ENCODE measurements at places on chromosomes 2 and 18. TPM values are rescaled to one million over a fixed set of nuclear protein-coding genes. Genes with fewer than 3 reads are reported as not detected.

RAD51AP2 gene
- not detected for total RNA-seq

EML6 gene
- 0.49 TPM for total RNA-seq

UCN gene
- 0.45 TPM for total RNA-seq

BCL2 gene
- total RNA-seq = 49.6 TPM

TBC1D8 gene
- 4.5 TPM for total RNA-seq

DNMT3A gene
- 53.0 TPM for total RNA-seq

DNA sequence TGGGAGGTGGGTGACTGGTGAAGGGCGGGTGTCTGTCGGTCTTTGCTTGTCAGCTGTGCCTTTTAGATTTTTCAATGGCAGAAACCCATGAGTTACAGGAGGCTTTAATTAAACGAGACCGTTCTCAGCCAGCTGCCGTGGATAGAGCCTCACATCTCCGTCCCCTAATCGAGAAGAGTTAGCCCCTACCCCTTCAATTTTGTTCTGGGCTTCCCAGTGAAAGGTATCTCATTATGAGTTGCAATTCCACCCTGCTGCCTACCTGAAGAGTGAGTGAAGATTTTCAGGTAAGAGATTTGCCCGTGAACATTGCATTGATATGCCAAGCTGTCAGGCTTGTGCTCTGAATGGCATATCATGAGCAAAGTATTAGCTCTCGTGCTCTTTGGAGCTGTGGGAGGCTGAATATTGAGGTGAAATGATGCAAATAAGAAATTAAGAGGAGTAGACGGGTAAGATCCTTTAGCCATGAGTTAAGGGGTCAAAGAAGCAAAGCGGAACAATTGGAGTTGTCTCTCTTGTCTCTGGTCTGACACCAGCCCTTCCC is 118.7 kb upstream of the MSTN start:
- peaks cover 7% of the 10 kb centered on the region for H3K4me1 ChIP-seq
- no peak overlapping the region for H3K27ac ChIP-seq
- no peaks in the 10 kb centered on the region for H3K36me3 ChIP-seq

DNA sequence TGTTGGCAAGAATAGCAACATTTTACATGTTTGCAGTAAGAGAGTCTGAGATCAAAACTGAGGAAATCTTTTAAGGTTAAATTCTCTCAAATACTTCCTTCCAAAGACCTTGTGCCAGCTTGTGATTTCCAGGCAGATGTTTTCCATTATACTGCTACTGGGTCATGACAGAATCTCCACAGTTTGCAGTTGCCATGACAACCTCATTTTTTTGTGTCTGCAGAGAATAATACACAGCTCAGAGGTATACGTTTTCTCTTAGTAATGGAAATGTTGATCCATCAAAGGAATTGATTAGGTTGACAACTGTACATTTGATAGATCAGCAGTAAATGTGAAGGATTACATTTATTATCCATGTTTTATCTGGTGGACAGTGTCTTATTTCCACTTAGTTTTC is 29.1 kb upstream of the CSRNP3 start:
- DNase-seq = no peak
- no peak overlapping the region for H3K4me3 ChIP-seq
- H3K27ac ChIP-seq = no peak overlapping the region
- no peaks in the 10 kb centered on the region for H3K27me3 ChIP-seq
- H3K36me3 ChIP-seq = no peaks in the 10 kb centered on the region

GRCh38 chr2:11406958-11407381 is 59.0 kb downstream of the E2F6 start:
- H3K4me1 ChIP-seq = no peaks in the 10 kb centered on the region
- H3K27me3 ChIP-seq = no peaks in the 10 kb centered on the region
- H3K36me3 ChIP-seq = no peaks in the 10 kb centered on the region
- no peak overlapping the region for H3K27ac ChIP-seq
- no peak overlapping the region for H3K4me3 ChIP-seq

GRCh38 chr18:3885209-3885792 is 435.3 kb downstream of the TGIF1 start:
- H3K27me3 ChIP-seq = peaks cover 11% of the 10 kb centered on the region
- H3K4me1 ChIP-seq = no peaks in the 10 kb centered on the region
- H3K4me3 ChIP-seq = no peak overlapping the region
- no peak for DNase-seq
- no peak overlapping the region for H3K27ac ChIP-seq
- no peaks in the 10 kb centered on the region for H3K36me3 ChIP-seq

DNA sequence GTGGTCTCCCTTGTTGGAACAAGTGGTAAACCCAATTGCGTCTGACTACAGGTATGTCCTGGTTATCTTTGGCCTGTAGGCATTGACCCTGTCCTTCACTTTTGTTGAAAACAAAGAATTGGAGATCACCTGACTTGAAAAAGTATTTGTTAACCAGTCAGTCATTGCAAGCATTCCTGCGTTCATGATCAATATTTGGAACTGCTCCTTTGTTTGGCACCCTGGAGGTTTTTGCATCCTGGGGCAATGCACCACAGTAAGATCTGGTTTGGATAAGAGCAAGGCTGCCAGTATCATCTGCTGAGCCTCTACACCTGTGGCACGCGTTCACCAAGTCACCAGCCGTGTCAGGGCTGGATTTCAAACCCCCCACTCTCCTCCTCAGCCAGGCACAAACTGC is 115.7 kb downstream of the DNAH6 start:
- no peak for DNase-seq
- H3K4me1 ChIP-seq = peaks cover 12% of the 10 kb centered on the region
- H3K36me3 ChIP-seq = no peaks in the 10 kb centered on the region

- no peak for DNase-seq
- no peak overlapping the region for H3K4me3 ChIP-seq
- no peak overlapping the region for H3K27ac ChIP-seq
- H3K36me3 ChIP-seq = no peaks in the 10 kb centered on the region
- H3K27me3 ChIP-seq = peaks cover 3% of the 10 kb centered on the region
Observed at GRCh38 chr2:54496920-54497319, 40.8 kb downstream of the SPTBN1 start.

DNA sequence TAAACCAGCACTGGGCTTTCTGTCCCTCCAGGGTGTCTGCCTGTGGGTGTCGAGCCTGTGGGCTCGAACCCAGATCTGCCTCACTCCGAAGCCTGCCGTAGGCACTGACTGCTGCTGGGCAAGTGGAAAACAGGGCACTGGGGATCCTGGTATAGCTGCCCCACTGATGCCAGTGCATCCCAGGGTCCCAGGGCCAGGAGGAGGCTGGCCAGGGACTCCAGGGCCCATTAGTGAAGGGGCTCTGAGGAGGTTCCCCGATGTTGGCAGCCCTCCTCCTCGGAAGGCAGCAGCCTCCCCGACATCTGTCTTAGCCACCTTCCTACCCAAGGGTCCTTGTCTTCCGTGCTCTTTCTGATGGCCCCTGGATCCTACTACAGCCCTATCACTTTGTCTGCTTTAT is 96.1 kb downstream of the RTN4 start:
- DNase-seq = no peak
- H3K4me1 ChIP-seq = peaks cover 4% of the 10 kb centered on the region
- H3K4me3 ChIP-seq = no peak overlapping the region
- no peaks in the 10 kb centered on the region for H3K36me3 ChIP-seq
- H3K27me3 ChIP-seq = peaks cover 1% of the 10 kb centered on the region

- no peak overlapping the region for H3K27ac ChIP-seq
- H3K27me3 ChIP-seq = no peaks in the 10 kb centered on the region
- no peaks in the 10 kb centered on the region for H3K4me1 ChIP-seq
- no peak overlapping the region for H3K4me3 ChIP-seq
- DNase-seq = no peak
Observed at GRCh38 chr2:98793897-98794830, 63.2 kb upstream of the MGAT4A start.

- no peak for DNase-seq
- H3K4me3 ChIP-seq = no peak overlapping the region
- H3K36me3 ChIP-seq = peaks cover 2% of the 10 kb centered on the region
- H3K4me1 ChIP-seq = no peaks in the 10 kb centered on the region
- no peak overlapping the region for H3K27ac ChIP-seq
Observed at GRCh38 chr2:80403081-80403480, 98.5 kb upstream of the LRRTM1 start.

DNA sequence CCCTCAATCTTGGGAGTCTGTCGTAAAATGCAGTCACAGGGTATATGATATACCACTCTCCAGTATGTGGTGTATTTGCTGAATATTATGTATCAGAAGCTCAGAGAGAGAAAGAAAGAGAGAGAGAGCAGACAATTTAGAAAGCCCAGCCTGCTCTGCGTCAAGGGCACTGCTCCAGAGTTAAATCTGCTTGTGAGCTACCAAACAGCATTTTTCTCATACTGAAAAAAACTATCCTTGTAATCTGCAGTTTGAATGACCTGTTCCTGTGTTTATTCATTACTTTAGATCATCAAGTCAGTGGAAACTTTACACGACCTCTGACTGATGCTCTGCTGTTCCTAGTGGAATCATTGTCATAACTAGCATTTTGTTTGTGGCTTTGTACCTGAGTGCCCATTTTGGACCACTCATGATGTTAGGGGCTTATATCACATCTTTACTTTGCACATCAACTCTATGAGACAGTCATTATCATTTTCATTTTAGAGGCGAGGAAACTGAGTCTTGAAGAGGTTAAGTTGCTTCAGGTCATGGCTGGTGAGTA is 89.2 kb upstream of the PELI1 start:
- H3K27ac ChIP-seq = no peak overlapping the region
- no peak overlapping the region for H3K4me3 ChIP-seq
- H3K36me3 ChIP-seq = no peaks in the 10 kb centered on the region
- H3K27me3 ChIP-seq = no peaks in the 10 kb centered on the region
- H3K4me1 ChIP-seq = peaks cover 3% of the 10 kb centered on the region
- DNase-seq = no peak

- DNase-seq = no peak
- no peak overlapping the region for H3K4me3 ChIP-seq
- no peak overlapping the region for H3K27ac ChIP-seq
- H3K27me3 ChIP-seq = peaks cover 4% of the 10 kb centered on the region
- H3K36me3 ChIP-seq = no peaks in the 10 kb centered on the region
Observed at GRCh38 chr2:150858382-150858781, 370.9 kb upstream of the RND3 start.

- H3K4me3 ChIP-seq = peak overlapping the region; percentile 45
- no peaks in the 10 kb centered on the region for H3K36me3 ChIP-seq
- H3K27me3 ChIP-seq = peaks cover 30% of the 10 kb centered on the region
Observed at GRCh38 chr2:232502911-232503808, 15.5 kb upstream of the ECEL1 start.

DNA sequence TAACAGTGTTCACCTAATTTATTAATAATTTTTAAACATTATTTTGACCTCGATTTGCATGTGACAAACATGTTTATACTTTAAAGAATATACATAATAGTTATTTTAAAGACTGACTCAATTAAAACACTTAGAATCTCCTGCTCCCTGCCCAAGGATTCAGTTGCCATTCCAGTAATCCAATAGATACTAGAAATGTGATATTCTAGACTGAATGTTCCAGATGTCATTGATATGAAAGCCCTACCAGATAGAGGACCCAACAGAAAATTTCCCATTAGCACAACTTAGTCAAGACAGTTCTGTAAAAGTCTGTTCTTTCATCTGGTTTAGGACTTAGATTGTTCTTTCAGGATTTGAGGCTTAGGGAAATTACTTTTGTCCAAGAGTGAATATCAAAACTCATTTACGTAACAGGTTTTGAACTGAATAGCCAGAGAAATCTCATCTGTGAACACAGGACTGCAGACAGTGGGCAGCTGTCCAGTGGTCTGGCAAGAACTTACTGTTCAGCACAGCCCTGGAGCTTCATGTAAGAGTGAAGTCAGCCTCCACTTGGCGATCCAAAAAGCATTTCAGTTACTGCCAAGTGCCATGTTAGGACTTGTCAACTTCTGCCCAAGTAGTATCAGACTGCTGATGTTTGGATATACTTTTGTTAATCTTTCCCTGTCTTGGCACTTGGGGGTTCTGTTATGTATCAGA is 77.5 kb downstream of the OSBPL6 start:
- H3K27ac ChIP-seq = no peak overlapping the region
- no peaks in the 10 kb centered on the region for H3K36me3 ChIP-seq
- no peak for DNase-seq
- H3K4me1 ChIP-seq = no peaks in the 10 kb centered on the region
- no peak overlapping the region for H3K4me3 ChIP-seq
- H3K27me3 ChIP-seq = no peaks in the 10 kb centered on the region

- no peaks in the 10 kb centered on the region for H3K27me3 ChIP-seq
- no peak overlapping the region for H3K27ac ChIP-seq
- no peak for DNase-seq
- H3K4me3 ChIP-seq = no peak overlapping the region
- H3K4me1 ChIP-seq = no peaks in the 10 kb centered on the region
- H3K36me3 ChIP-seq = no peaks in the 10 kb centered on the region
Observed at GRCh38 chr2:145141981-145142380, 622.1 kb upstream of the ZEB2 start.

DNA sequence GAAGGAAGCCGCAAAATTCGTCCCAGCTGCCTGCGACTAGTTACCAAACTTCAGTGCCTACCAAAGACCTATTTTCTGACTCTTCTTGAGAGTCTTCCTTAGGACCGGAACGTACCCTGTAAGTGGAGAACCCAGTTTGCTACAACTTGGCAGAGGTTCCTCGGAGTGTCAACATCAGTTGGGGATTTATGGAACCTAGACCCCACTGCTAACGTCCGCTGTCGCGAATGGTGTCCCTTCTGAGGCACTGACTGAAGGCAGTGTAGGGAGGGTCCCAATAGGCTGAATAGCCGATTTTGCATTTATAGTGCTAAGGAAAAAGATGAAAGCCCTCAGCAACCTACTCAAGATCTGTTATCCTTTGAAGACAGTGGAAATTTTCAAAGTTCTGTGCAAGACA is 568 bp upstream of the STK17B start:
- peaks cover 36% of the 10 kb centered on the region for H3K4me1 ChIP-seq
- DNase-seq = no peak
- no peaks in the 10 kb centered on the region for H3K27me3 ChIP-seq
- peak overlapping the region; percentile 77 for H3K4me3 ChIP-seq
- H3K27ac ChIP-seq = peak overlapping the region; percentile 65
- peaks cover 35% of the 10 kb centered on the region for H3K36me3 ChIP-seq

- H3K36me3 ChIP-seq = no peaks in the 10 kb centered on the region
- H3K27ac ChIP-seq = no peak overlapping the region
- no peaks in the 10 kb centered on the region for H3K4me1 ChIP-seq
- no peak overlapping the region for H3K4me3 ChIP-seq
- peaks cover 56% of the 10 kb centered on the region for H3K27me3 ChIP-seq
Observed at GRCh38 chr2:14635391-14635871, 2.9 kb downstream of the LRATD1 start.

DNA sequence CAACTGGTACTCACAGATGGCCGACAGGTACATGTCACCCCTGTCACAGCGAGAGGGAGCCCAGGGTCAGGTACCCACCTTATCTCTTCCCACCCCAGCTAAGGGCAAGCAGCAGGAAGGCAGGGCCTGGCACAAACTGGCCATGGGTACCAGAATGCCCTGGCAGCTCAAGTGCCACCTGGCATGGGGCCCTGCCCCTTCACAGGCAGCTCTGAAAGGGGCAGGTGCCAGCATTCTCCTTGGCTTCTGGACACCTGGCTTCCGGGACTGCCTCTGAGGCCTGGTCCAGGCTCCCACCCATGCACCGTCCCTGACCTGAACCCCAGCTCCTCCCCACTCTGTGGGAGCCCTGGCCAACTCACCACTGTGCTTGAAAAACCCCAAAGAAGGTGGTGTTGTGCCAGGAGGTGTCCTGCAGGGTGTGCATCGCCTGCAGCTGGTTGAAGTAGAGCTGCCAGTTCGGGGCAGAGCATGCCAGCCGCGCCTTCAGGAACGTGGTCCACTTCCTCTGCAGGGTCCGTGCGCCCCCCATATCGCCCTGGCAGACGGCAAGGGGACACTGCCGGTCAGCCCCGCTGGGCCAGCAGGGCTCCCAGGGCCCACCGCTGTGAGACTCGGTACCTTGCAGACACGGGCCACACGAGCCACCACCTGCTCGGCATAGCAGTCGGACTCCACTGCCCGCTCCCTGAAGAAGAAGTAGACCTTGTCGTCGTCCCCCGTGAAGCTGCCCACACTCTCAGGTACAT is 5.4 kb downstream of the SEMA4C start:
- H3K27me3 ChIP-seq = no peaks in the 10 kb centered on the region
- no peak for DNase-seq
- H3K4me3 ChIP-seq = no peak overlapping the region
- peaks cover 26% of the 10 kb centered on the region for H3K4me1 ChIP-seq
- no peak overlapping the region for H3K27ac ChIP-seq
